ENCODE measurements at places on chromosomes 11 and 22.

DNA sequence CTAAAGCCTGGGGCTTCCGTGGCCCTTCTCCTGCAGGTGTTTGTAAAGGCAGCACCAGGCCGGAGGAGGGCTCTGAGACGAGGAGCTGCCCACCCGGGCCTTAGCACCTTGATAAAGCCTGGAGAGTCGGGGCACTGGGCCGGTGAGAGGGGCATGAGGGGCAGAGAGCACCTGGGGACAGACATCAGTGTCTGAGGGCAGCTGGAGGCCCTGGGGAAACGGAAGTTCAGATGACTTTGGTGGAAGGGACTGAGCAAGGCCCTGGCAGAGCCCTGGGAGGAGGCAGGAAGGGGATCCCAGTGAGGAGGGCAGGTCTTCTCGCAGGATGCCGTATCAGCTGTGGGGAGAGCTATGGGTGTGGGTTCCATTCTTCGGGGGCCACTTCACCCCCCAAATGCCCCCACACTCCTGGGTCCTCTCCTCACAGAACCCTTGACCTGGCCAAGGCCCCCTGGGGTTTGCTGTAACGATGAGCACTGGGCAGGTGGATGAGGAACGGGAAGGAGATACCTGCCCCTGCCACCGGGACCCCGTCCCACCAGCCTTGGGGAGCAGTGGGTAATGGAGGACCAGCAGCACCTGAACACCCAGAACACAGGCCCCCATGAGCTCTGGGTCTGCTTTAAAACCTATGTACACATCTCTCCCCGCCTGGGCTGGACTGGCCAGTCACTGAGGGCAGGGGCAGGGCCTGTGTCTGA lies 7.4 kb downstream of the C1QTNF6 start:
- DNase-seq, result no peak

DNA sequence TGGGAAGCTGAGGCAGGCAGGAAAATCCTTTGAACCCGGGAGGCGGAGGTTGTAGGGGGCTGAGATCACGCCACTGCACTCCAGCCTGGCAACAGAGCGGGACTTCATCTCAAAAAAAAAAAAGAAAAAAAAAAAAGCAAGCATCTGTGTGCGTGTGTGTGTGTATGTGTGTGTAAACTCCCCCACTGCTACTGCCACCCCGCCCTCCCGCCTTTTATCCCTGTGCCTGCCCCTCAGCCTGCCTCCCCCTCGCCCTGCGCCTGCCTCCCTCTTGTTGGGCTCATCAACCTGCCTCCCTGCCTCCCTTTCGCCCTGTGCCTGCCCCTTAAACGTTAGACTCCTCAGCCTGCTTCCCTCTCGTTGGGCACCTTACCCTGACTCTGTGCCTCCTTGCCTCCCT lies 18.0 kb downstream of the TMEM258 start:
- DNase-seq, result no peak

- no peak for DNase-seq
These were observed 100.5 kb upstream of the RRM1 start for GRCh38 chr11:3994030-3994640.

DNA sequence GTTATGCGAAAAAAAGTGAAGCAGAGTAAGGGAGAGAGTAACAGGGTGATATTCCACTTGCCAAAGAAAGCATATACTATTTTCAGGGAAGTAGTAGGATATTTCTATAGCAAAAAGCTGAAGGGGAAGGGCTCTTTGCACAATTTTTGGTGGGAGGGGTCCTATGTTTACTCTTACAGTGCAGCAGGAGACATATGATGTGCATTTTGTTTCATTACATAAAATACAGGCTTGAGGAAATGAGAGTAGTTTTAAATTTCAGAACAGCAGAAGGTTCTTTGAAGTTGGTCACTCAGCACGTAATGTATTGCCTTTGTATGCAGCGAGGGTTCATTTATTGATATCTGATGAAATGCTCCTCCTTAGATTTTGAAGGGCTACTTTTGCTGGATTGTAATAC lies 3.1 kb upstream of the PIK3IP1 start:
- no peak for DNase-seq

DNA sequence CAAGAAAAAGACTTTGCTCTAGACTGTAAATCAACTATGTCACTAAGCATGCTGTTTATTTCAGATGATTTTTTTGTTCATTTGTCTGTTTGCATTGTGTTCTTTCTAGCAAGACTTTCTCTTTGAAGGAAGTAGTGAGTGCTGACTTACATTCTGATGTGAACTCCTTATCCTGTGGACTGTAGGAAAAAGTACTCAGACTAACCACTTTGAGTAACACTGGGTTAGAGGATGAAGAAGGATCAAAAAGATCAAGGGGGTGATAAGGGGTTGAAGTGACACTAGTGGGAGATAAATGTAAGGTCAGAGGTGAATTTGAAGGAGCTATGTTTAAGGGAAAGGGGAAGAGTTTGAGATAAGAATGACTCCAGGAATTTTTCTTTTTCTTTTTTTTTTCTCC lies 369.4 kb downstream of the NELL1 start:
- no peak for DNase-seq

DNA sequence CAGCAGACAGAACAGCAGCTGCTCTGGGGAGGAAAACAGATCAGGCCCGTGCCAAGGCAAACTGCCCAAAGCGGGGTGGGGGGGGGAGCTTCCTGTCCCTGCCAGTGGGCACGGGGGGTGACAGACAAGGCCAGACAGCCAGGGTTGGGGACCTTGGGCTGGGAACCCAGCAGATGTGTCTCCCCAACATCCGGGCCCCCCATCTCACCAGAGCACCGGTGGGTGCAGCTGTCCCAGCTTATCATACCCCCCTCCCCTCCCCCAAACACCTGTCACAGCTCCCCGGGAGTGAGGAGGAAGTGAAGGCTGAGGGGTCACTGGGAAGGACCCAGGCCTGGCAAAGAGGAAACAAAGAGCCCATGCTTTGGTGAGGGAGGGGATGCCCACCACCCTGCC lies 1.3 kb downstream of the PPP1R14B start:
- peak; percentile 66 for DNase-seq
